Astrocyte of the hippocampus (primary cell): ENCODE measurements at places on chromosomes 13 and 19.

DNA sequence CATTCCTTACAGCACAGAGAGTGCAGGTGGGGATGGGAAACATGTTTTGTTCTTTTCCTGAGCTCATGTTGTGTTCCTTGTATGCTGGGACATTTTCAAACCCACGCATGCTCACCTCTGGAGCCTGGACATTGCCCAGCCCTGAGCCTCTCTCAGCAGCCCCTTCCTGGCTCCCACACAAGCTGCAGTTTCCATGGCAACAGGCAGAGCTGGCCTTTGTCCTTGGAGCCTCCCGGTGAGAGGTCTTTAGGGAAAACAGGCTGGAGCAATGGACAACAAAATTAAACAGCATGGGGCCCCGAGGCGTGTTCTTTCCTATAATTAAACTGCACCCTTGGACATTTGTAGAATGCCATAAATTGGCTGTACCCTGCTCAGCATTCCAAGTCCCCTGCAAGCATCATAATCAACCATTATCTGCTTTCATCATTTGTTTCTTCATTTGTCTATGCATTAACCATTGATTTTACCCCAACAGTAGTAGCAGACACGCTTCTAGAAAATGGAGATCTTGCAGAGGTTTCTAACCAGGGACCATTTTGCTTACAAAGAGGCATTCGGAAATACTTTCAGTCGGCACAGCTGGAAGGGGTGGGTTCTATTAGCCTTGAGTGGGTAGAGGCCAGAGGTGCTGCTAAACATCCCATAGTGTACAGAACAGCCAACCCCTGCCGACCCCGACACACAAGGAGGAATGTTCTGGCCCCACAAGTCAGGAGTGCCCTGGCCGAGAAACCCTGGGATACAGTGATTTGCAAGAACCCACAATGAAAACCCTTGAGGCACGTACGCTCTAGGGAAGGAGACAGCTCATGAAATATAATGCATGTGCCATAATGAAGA, 133.4 kb upstream of the PEG3 start:
- DNase-seq, result no peak

GRCh38 chr19:41575998-41576397, at the start of gene CEACAM21:
Gene CEACAM21 (plus strand): TSS chr19:41576166. CDS start chr19:41576275, 109 bp downstream.
- DNase-seq, result no peak

DNA sequence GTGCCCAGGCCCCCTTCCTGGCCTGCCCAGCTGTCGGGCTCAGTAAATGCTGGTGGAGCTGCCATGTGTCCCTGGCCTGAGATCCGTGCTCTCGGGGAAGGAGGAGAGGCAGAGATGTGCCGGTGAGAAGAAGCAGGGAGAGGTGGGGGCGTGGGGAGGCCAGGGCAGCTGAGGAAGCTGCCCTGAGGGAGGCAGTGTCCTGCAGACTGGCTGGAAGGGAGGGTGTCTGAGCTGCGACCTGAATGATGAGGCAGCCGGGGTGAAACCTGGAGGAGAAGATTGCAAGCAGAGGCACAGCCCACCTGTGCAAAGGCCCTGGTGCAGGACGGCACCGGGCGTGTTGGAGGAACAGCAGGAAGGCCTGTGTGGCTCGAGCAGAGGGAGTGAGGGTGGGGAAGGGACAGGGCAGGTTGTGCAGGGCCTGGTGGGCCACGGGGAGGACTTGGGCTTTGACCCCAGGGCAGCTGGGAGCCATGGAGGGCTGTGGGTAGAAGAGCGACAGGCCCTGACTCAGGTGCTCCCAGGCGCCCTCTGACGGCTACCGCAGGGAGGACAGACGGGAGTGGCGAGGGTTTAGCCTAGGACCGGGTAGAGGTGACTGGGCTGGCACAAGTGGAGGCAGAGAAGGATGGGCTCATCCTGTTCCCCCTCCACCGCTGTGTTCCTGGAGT, 14.0 kb upstream of the CELF5 start:
- DNase-seq, result peak; percentile 50

DNA sequence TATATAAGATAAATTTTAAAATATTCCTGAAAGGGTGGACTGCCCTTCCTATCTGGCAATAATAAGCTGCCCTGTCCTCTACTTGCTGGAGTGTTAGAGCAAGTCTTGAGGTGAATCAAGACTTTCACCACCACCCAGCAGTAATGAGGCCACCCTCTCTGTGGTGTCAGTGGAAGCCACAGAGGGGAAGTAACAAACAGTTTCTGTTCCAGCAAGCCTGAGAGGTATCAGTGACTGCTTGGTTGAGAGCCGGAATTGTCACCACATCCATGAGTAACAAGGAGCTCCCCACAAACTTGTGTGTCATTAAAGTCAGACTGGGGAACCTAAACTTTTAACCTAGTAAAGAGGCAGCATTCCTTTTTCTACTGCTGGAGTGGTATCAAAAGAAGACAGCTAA, 532.7 kb upstream of the SPRY2 start:
- DNase-seq, result peak; percentile 6
